NCI-H187 (cell line): ENCODE measurements at places on chromosomes 2 and 18.

GRCh38 chr18:48545757-48546321 lies 7.0 kb downstream of the CTIF start:
- no peak for DNase-seq

- no peak for DNase-seq
Observed at GRCh38 chr2:175490360-175490791, 308.9 kb upstream of the ATP5MC3 start.

GRCh38 chr2:69565431-69565839 lies 78.1 kb downstream of the AAK1 start:
- peak; percentile 16 for DNase-seq

- no peak for DNase-seq
Observed at GRCh38 chr2:231181860-231182512, 16.4 kb upstream of the ARMC9 start.

- DNase-seq, result no peak
Observed at GRCh38 chr2:120917886-120918285, 182.2 kb downstream of the GLI2 start.

DNA sequence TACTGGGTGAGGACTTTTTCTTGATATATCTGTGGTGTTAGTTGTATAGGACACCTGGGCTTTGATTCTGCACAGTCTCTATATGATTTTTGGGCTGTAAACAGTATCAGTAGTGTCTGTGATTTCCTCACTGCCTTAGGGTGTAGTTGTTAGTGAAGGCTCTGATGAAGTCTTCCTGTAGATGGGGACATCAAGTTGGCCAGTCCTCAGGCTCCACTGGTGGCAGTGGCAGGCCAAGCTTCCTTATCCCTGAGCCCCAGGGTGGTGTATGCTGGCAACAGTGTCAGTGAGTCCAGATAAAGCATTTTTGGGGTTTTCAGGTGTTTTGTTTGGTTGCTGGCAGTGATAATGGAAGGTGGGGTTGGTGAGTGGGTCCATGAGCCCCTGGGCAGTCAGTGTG lies 961.4 kb downstream of the DSC3 start:
- no peak for DNase-seq

GRCh38 chr2:60354713-60355112 lies 198.7 kb downstream of the BCL11A start:
- no peak for DNase-seq

DNA sequence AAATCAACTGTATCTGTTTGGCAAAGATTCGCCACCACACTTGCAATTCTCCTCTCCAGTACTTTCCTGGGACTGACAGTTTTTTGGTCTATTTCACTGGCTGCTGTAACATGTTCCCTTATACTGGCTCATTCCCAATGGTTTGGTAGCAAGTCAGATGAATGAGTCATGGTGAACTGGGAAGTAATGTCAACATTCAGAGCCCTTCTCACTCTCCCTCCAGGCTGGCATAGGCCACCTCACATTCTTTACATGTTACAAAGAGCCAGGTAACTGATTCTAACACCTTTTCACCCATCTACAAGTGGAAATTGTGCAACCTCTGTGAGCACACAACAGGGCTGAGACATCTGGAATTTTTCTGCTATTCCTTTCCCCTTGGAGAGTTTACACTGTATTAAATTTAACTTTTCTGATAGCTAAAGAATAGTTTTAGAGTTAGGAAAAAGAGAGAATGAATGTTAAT lies 111.3 kb upstream of the TLK1 start:
- no peak for DNase-seq

GRCh38 chr18:73136134-73136533 lies 268.3 kb upstream of the NETO1 start:
- no peak for DNase-seq

DNA sequence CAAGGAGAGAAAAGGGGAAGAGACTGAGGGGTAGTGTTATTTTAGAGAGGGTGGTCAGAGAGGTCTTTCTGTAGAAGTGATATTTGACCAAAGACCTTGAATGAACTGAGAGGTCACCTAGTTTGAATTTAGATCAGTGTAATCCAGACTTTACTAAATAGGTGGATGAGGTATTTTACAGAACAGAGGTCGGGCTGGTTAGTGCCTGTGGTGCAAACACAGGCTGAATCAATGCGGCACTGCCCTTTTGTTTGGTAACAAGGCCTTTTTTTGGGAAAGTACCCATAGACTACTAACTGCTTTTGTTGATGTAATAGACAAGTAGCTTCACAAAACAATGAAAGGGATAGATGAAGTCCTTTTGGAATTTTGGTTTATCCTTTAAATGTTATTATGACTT lies 15.9 kb downstream of the RAPGEF4 start:
- DNase-seq, result no peak

- DNase-seq, result no peak
Observed at GRCh38 chr18:250685-251084, 17.2 kb downstream of the THOC1 start.

GRCh38 chr2:62495761-62496160 lies 10.2 kb downstream of the TMEM17 start:
- DNase-seq, result no peak

DNA sequence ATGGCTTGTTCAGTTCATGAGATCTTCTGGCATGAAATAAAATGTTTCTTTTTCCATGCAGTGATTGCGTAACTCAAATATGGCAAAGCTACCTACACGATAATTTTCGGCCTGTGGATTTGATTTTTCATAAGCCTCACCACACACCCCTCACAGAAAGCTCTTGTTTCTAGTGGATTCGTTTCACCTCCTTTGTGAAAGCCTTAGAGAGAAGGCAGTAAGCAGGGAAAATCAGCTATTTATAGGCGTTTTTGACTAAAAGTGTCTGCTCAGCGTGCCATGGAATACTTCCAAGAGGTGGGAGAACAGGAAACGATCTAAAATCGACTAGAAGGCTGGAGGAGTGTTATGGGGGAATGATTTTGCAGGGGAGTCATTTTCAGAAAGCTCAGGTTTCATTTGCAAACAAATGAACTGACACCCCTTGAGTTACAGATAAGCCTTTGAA lies 417.9 kb downstream of the TGIF1 start:
- DNase-seq, result no peak

GRCh38 chr2:136055929-136056688 lies 61.8 kb downstream of the CXCR4 start:
- no peak for DNase-seq
